ENCODE measurements at places on chromosomes 2 and 18.

DNA sequence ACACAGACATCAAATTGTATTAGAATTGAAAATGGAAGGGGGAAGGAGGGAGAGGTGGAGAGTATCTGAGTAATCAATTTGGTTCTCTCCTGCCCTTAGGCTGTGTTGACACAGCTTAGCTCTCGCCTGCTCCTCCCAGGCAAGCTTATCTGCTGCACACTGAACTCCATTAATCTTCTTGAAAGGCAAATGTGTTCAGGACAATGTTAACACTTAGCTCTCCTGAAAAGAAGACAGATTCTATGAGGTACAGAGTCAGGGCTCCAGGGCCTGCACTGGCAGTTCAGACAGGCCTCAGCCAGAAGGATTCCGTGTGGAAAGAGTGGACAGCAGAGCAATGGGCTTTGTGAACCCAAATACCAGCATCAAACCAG, 430.0 kb upstream of the TNP1 start:
- no peak for DNase-seq

GRCh38 chr2:70536517-70537055, 17.0 kb downstream of the TGFA start:
- no peak for DNase-seq

DNA sequence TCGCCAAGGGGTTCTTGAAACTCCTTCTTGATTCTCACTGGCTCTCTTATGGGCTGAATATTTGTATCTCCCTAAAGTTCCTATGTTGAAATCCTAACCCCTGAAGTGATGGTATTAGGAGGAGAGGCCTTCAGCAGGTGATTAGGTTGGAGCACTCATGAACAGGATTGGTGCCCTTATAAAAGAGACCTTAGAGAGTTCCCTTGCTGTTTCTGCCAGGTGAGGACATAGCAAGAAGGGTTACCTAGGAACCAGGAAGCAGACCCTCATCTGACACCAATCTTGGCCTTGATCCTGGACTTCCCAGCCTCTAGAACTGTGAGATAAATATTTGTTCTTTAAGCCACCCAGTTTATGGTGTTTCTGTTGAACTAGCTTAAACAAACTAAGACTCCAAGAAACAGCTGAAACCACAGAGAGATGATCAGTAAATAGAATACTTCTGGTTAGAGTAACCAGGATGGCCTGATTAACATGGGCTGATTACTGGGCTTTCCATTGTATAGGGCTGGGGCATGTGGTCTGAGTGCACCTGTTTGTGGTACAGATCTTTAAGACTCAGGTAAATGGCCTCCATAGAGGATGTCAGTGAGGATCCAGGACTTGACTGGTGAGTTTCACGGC, 7.7 kb upstream of the CDC42EP3 start:
- DNase-seq: no peak

GRCh38 chr2:14344355-14344754, 288.2 kb upstream of the LRATD1 start:
- DNase-seq: no peak

GRCh38 chr18:22822024-22822423, 111.1 kb upstream of the RBBP8 start:
- DNase-seq: no peak
